Aorta (tissue), 5 donors: ENCODE measurements at places on chromosomes 2 and 18. TPM values are rescaled to one million over a fixed set of nuclear protein-coding genes. Genes with fewer than 3 reads are reported as not detected.
A peak's percentile ranks its signal among the peaks of the same experiment; 100 is the strongest.

GRCh38 chr2:192416060-192416459 lies 221.3 kb upstream of the TMEFF2 start:
- DNase-seq: no peak
- H3K27ac ChIP-seq: no peak overlapping the region
- H3K27me3 ChIP-seq: no peaks in the 10 kb centered on the region
- no peaks in the 10 kb centered on the region for H3K4me1 ChIP-seq
- no peaks in the 10 kb centered on the region for H3K36me3 ChIP-seq
- no peak overlapping the region for H3K4me3 ChIP-seq

The CCDC148 gene
- total RNA-seq: 1.6 TPM

- H3K36me3 ChIP-seq: no peaks in the 10 kb centered on the region
- H3K4me1 ChIP-seq: peaks cover 2% of the 10 kb centered on the region
- H3K4me3 ChIP-seq: no peak overlapping the region
- H3K27ac ChIP-seq: no peak overlapping the region
- H3K27me3 ChIP-seq: no peaks in the 10 kb centered on the region
- DNase-seq: no peak
These were observed 440.1 kb downstream of the MTX2 start for GRCh38 chr2:176709149-176709951.

- DNase-seq: no peak
- H3K27me3 ChIP-seq: no peaks in the 10 kb centered on the region
- H3K36me3 ChIP-seq: no peaks in the 10 kb centered on the region
- H3K27ac ChIP-seq: no peak overlapping the region
- peaks cover 3% of the 10 kb centered on the region for H3K4me1 ChIP-seq
These were observed 355.2 kb upstream of the SLC14A2 start for GRCh38 chr18:45260125-45260524.

The WDSUB1 gene
- 5.2 TPM for total RNA-seq

GRCh38 chr2:134245340-134245984 lies 8.4 kb upstream of the MGAT5 start:
- no peaks in the 10 kb centered on the region for H3K27me3 ChIP-seq
- H3K4me1 ChIP-seq: no peaks in the 10 kb centered on the region
- no peaks in the 10 kb centered on the region for H3K36me3 ChIP-seq
- DNase-seq: peak; percentile 87

The C1QL2 gene
- not detected for total RNA-seq

- H3K4me3 ChIP-seq: no peak overlapping the region
- no peaks in the 10 kb centered on the region for H3K27me3 ChIP-seq
These were observed 2056.8 kb upstream of the CELF4 start for GRCh38 chr18:39622431-39622830.

DNA sequence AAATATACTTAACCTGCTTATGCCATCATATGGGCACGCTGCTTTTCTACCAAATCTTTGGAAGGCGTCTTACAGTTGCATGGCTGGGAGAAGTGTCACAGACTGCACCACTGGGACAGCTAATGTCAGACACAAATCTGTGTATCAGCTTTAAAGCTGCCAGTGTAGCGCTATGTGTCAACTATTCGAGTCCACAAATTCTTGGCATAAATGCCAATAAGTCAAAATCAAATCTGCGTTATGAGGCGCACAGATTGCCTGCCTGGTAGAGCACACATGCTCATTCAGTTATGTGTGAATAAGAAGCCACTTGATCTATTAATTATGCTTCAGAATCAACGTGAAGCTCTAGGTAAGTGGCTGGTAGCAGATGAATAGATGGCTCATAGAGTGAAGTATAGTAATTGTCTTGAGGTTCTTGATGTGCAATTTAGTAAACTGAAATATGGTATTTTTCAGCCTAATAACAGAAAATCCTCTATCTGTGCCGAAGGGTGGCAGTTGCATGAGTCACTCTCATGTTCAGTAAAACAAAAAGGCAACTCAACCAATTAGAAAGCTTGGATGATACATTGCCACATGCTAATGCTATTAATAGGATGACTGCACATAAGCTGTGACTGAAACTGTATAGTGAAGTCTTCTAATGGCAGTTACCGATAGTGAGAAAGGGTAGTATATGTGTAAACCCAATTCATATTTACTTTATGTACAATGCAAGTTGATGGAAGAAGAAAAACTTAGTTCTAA lies 52.0 kb downstream of the DCC start:
- H3K4me3 ChIP-seq: no peak overlapping the region
- H3K36me3 ChIP-seq: no peaks in the 10 kb centered on the region
- no peaks in the 10 kb centered on the region for H3K4me1 ChIP-seq
- DNase-seq: no peak
- no peaks in the 10 kb centered on the region for H3K27me3 ChIP-seq

DNA sequence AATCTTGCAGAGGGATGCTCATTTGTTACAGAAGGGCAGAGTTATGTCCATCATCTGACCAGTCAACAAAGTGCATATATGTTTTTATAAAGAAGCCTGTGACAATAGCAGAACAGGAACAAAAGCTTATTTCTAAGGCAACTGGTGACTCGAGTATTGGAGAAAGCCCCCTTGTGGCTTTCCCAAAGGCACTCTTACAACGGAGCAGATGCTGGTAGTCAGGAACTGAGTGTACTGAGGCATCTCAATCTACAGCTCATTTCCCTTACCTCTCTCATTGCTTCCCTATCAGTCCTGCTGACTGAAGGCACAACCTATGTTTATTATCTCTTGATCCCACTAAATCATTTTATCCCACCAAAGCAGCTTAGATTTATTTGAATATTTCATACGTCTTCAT lies 557.1 kb upstream of the CHAC2 start:
- DNase-seq: no peak
- H3K27ac ChIP-seq: no peak overlapping the region
- H3K27me3 ChIP-seq: no peaks in the 10 kb centered on the region
- no peaks in the 10 kb centered on the region for H3K36me3 ChIP-seq
- H3K4me3 ChIP-seq: no peak overlapping the region

The DNAJC27 gene
- 6.7 TPM for total RNA-seq

GRCh38 chr2:113216321-113216720 lies 42.5 kb downstream of the PSD4 start:
- no peak overlapping the region for H3K27ac ChIP-seq
- H3K4me1 ChIP-seq: no peaks in the 10 kb centered on the region
- H3K4me3 ChIP-seq: no peak overlapping the region
- peak; percentile 61 for DNase-seq

The PLB1 gene
- total RNA-seq: 4.9 TPM

GRCh38 chr18:79549638-79550000 lies 130.0 kb upstream of the CTDP1 start:
- DNase-seq: peak; percentile 60
- H3K4me1 ChIP-seq: no peaks in the 10 kb centered on the region
- H3K27me3 ChIP-seq: no peaks in the 10 kb centered on the region
- H3K36me3 ChIP-seq: no peaks in the 10 kb centered on the region

DNA sequence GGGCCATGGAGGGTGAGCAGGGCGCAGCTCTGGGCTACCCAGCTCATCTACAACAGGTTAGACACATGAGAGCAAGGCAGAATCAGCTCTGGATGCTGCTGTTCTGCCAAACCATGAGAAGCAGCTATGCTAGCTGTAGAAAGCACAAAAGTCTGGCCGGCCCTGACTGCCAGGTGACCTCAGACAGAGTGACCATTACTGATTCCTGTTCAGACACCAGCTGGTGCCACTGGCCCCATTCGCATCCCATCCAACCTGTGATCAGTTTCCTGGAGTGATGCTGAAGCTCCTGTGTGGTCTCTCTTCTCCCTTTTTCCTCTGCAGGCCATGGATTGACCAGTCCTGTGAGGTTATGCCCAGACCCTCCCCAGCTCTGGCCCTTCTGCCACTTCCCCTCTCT lies 14.3 kb downstream of the RBMS1 start:
- no peak overlapping the region for H3K4me3 ChIP-seq
- H3K36me3 ChIP-seq: no peaks in the 10 kb centered on the region
- DNase-seq: no peak
- peaks cover 2% of the 10 kb centered on the region for H3K4me1 ChIP-seq
- no peaks in the 10 kb centered on the region for H3K27me3 ChIP-seq
- H3K27ac ChIP-seq: no peak overlapping the region

GRCh38 chr2:219125225-219125885 lies 35.3 kb downstream of the NHEJ1 start:
- H3K36me3 ChIP-seq: no peaks in the 10 kb centered on the region
- H3K4me3 ChIP-seq: no peak overlapping the region
- H3K27ac ChIP-seq: no peak overlapping the region
- H3K4me1 ChIP-seq: no peaks in the 10 kb centered on the region

DNA sequence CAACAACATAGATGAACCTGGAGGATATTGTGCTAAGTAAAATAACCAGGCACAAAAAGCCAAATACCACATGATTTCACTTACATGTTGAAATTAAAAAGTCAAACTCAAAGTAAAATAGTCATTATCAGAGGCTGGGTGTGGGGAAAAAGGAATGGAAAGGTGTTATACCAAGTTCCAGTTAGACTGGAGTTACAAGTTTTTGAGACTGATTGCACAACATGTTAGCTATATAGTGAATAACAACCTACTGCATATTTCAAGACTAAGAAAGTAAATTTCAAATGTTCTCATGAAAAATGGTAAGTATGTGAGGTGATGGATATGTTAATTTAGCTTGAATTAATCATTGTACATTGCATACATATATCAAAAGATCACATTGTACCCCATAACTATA lies 116.8 kb upstream of the HNMT start:
- H3K4me3 ChIP-seq: no peak overlapping the region
- no peak overlapping the region for H3K27ac ChIP-seq
- H3K36me3 ChIP-seq: no peaks in the 10 kb centered on the region
- H3K27me3 ChIP-seq: no peaks in the 10 kb centered on the region

DNA sequence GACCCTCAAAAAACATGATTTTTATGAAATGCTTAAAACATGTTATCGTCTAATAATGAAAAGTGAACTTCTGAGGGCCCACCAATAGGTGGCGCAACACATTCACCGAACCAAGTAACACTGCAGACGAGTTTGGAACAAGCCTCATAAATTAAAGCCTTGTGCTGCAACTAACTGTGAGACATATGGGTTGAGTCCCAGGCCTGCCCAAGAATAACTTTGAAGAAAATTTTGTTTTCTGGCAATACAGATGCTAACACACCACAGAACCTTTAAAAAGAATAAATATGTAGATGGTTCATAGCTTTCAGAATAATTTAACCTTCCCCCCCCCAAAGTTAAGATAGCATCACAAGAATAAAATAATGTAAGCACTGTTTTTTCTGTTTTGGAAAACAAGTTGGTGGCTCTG lies 285.9 kb downstream of the RNF144A start:
- no peak for DNase-seq
- H3K4me1 ChIP-seq: no peaks in the 10 kb centered on the region
- H3K27ac ChIP-seq: no peak overlapping the region
- H3K4me3 ChIP-seq: no peak overlapping the region
- H3K27me3 ChIP-seq: no peaks in the 10 kb centered on the region

DNA sequence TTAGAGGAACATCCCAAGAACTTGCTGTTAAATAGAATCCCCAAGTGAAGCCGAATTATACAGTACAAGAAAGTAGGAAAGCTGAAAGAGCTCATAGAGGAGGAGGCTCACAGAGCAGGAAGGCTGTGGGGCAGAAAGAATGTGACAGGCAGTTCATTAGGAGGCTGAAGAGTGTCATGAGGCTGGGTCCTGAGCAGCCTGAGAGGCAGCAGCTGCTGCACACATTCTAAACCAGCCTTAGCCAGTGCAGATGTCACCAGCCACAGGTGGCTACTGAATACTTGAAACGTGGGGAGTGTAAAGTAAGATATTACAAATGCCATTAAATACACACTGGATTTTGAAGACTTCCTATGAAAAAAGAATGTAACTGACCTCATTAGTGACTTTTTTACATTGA lies 490.2 kb upstream of the KLHL29 start:
- H3K27me3 ChIP-seq: no peaks in the 10 kb centered on the region
- no peaks in the 10 kb centered on the region for H3K36me3 ChIP-seq
- H3K4me3 ChIP-seq: no peak overlapping the region
- DNase-seq: no peak
